HAP-1 (cell line): ENCODE measurements at places on chromosomes 1 and 21.

DNA sequence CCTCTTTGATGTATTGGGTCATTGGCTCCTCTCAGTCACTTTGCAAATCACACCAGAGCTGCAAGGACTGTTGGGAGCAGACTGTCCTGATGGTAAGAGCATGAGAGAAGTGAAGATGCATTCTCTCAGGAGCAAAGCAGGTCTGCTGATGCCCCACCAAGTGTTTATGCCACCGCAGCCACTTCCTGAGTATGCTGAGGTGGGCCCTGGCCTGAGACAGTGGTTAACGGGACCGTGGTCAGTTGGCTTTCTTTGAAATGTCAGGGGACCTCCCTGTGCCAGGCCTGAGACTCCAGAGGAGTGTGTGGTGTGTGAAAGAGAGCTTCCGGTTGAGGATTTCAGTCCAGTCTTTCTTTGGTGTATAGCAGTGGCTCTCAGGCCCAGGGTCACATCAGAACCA, 79.4 kb downstream of the SPATA46 start:
- no peak for DNase-seq

- no peak for DNase-seq
These were observed 4.2 kb downstream of the ELAPOR1 start for GRCh38 chr1:109118089-109118488.

DNA sequence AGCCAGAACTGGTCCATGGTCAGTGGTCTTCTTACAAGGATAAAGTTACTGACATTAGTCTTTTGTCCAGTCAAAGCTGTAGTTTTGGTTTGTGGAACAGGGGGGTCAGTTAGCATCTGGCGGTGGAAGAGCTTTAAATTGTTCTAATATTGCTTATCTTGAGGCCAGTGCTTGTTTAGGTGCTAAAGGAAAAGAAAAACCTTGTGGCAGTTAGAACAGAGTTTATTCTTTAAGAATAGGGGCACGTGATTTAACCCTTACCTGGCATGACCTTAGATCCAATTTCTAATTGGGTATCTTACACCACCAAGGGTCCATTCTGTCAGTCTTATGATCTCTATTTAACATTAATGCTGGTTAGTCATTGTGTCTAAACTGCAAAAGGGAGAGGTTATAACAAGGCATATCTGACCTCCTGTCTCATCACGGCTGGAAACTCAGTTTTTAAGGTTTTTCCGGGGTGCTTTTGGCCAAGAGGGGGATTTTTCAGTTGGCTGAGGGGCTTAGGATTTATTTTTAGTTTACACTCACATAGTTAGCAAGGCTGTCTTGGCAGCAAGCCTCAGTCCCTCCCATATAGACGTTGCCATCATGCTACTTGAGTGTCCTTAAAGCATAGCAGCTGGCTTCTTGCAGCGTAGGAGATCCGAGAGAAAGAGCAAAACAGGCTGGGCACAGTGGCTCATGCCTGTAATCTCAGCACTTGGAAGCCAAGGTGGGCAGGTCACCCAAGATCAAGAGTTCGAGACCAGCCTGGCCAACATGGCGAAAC, 60.1 kb upstream of the FAM89A start:
- no peak for DNase-seq

DNA sequence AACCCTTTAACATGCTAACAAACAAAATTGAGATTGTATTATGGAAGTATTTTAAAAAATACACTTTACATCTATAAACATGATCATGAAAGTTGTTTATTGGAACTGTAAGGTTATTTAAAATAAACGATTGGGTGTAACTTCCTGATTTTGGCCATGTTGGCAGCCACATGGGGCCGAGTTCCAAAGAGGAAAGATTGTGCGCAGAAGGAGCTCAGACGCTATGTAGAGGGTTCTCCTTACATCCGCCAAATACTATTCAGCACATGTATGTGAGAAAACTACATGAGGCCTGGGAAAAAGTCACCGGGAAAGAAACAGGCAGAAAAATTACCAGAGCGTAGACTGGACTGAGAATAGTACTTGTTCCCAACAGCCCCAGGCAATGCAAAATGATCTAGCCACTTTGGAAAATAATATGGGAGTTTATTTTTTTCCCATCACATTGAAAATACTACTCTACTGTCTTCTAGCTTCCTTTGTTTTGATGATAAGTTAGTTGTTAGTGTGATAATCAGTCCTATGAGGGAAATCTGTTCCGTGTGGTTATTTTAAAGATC, 35.7 kb upstream of the B3GALT2 start:
- DNase-seq = no peak

DNA sequence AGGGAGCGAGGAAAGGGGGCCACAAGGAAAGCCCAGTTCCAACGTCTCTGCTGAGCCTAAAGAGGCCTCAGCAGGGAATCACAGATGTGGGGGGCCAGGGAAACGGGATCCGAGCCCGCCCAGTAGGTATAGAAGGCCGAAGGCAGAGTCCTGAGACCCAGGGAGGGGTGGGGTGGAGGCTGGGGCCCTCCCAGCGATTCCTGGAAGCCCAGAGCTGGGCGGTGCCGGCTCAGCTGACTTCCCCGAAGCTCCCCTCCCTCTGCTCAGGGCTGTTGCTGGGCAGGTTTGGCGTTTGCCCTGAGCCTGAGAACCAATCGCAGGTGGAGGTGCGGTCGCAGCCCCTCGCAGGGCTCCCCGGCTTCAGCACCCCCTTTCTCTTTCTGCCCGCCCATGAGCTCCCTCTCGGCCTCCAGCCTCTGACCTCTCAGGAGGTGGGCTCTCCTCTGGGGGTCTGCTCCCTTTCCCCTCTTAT, 12.8 kb downstream of the ADAMTSL4 start:
- DNase-seq = peak; percentile 89

- no peak for DNase-seq
These were observed 111.4 kb upstream of the CDC42BPA start for GRCh38 chr1:227429447-227430359.

DNA sequence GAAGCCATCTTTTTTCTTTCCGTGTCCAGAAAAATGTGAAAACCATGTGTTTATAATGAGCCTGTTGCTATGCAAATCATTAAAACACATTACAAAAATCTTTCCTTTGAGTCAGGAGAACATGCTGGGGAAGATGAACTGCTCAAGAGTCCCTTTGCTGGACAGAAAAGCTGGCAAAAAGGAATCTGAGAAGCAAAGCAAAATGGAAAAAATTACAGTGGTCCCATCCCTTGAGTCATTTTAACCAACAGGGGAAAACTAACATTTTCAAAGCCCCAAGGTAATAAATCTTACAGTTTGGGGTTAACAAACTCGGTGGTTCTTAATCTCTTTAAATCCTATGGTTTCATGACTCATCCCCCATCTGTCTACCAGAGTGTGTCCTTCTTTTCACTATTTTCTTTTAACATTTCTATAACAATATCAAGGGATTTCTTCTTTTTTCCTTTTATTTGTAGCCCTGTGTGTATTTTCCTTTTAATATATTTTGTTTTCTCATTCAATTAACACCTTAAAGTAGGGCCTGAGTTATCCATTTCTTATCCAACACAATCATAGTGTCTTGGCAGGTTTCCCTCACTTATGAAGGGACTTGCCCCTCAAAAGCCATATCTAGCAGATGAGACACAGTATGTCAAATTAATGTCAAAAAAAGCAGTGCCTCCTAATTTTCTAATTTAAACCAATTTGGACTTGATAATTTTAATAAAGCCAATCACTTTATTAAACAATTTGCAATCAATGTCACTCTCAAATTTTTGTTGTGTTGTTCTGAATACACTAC, 105.4 kb downstream of the PTPN14 start:
- DNase-seq = no peak
